SIG-M5 (cell line): ENCODE measurements at places on chromosomes 16 and 17.

GRCh38 chr17:81346908-81347349, 48.3 kb upstream of the BAHCC1 start:
- DNase-seq: no peak

DNA sequence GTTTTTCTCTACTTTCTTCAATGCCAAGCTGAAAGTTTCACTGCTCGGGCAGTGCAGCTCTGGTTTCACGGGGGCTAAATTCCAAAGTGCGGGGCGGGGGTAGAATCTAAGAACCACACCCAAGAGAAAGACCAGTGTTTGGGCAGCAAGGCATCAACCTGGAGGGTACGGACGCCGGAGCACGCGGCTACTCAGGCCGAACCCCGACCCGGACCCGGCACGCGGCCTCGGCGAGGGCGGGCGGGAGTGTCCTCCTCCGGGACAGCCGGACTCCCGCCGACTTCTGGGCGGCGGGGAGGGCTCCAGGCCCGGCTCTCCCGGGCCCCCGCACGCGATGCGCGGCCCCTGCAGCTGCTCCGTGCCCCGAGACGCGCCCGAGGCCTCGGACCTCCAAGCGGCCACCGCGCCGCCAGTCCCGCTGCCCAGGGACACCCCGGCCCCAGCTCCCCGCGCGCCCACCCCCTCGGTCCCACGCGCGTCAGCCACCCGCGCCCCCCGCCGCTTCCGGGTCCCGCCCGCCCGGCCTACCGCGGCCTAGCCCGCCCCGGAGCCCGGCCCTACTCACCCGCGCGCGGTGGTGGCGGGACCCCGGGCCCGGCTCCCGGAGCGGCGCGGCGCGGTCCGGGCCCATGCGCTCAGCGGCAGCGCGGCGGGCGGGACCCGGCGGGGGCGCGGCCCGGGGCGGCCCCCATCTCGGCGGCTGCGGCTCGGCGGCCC, 561 bp downstream of the AXIN1 start:
- DNase-seq: no peak

GRCh38 chr16:22673421-22673831, 140.5 kb upstream of the HS3ST2 start:
- no peak for DNase-seq

DNA sequence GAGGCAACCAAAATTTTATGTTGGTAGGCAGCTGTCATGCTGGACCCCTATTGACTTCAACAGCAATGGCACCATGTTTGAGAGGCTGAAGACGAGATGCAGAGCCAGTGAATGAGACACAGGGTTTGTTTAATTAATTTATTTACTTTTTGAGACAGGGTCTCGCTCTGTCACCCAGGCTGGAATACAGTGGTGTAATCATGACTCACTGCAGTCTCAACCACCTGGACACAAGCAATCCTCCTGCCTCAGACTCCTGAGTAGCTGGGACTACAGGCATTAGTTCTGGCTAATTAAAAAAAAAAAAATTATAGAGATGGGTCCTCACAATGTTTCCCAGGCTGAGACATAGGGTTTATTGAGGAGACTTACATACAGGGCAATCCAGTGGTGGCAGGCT, 36.2 kb upstream of the PPM1D start:
- no peak for DNase-seq

DNA sequence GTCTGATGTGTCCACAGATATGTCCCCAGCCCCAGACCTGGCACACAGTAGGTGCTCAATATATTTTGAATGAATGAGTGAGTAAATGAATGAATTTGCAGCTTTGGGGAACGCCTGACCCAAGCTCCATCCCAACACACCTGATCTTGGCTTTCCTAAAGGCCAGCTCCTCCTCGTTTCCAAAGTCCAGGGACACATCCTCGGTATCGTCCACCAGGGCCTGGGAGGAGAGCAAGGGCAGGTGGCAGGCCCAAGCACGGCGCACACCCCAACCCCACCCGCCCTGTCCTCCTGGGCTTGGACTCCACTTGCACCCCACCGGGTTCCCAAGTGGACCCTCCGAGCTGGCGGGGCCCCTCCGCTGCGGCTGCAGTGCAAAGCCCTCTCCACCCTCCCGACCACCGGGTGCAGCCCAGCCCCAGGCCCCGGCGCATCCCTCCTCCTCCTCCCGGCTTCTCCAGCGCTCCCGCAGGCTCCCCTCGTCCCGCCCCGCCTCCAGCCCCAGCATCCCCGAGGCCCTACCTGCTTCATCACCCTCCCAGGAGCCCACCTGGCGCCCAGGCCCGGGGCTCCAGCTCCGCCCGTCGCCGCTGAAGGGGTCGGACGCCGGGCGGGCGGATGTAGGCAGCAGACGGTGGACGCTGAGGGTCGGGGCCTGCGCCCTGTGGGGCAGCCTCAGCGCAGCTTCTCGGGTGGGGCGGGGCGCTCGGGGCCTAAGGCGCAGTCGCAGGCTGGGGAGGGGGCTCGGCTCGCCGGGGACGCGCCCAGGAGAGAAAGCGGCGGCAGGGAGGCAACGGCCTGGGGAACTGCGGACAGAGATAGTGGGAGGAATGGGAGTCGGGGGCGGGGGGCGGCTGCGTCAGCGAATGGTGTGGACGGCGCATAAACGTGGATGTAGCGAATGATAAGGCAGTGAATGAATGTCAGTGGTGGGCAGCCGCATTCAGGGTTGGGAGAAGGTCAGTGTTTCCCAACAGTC, at the start of gene TVP23A:
Gene TVP23A, minus strand, starts transcription at position 832 of the 979 bp plus-strand sequence. Its CDS starts 301 bp downstream, at position 531.
- no peak for DNase-seq

DNA sequence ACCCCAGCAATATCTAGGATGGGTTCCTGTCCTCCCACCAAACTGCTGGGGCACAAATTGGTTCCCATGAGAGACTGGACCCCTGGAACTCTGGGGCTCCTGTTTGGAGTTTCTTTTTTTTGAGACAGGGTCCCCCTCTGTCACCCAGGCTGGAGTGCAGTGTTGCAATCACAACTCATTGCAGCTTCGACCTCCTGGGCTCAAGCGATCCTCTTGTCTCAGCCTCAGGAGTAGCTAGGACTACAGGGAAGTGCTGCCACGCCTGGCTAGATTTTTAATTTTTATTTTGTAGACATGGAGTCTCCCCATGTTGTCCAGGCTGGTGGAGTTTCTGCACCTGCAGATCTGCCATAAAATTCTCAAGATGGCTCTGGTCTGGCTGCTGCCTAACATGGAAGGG, 56.3 kb upstream of the BRD7 start:
- no peak for DNase-seq

DNA sequence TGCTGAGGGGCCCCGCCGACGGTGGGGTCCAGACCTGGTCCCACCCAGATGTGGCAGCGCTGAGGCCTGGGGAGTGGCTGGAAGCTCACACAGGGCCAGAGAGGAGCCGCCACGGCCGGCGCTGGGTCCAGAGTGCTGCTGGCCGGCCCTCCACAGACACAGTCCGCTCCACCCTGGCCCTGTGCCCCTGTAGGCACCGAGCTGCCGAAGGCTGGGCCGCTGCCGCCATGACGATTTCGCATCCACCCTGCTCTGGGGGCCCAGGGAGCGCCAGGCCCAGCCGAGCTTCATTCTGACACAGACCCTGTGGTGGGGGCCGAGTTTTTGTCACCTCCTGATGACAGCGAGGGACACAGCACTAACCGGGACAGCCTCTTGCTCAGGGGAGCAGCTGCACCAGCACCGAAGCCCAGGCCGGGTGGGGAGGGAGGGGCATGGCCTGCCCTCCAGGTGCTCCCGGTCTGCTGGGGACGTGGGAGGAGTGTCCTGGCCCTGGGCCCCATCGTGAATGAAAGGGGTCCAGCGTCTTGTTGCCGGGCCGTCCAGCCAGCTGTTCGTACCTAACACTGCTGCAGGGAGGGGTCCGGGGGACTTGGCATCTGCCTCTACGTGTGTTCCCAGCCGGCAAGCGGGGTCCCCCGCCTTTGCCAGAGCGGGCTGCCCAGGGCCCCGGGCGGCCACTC, 27.1 kb upstream of the SSTR5 start:
- no peak for DNase-seq

DNA sequence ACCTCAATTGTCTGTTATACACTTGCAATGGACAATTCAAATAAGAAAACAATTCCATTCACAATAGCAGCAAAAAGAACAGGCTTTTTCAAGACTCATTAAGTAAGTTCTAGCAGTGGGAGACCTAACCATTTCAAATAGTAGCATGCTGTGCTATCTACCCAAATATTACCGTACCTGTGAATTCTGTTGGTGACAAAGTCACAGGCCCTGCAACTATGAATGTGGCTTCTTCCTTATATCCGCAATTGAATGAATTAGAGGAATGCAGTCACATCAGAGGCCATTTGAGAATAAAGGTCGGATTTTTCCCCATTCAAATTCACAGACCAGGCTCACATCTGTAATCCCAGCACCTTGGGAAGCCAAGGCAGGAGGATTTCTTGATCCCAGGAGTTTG, 800 bp upstream of the NME4 start:
- no peak for DNase-seq

GRCh38 chr17:17122781-17123483, 80.7 kb downstream of the MPRIP start:
- DNase-seq: no peak
